NCI-H526 treated with DMSO at 0.1 percent for 48 hours (cell line): ENCODE measurements at places on chromosomes 3 and 15.

DNA sequence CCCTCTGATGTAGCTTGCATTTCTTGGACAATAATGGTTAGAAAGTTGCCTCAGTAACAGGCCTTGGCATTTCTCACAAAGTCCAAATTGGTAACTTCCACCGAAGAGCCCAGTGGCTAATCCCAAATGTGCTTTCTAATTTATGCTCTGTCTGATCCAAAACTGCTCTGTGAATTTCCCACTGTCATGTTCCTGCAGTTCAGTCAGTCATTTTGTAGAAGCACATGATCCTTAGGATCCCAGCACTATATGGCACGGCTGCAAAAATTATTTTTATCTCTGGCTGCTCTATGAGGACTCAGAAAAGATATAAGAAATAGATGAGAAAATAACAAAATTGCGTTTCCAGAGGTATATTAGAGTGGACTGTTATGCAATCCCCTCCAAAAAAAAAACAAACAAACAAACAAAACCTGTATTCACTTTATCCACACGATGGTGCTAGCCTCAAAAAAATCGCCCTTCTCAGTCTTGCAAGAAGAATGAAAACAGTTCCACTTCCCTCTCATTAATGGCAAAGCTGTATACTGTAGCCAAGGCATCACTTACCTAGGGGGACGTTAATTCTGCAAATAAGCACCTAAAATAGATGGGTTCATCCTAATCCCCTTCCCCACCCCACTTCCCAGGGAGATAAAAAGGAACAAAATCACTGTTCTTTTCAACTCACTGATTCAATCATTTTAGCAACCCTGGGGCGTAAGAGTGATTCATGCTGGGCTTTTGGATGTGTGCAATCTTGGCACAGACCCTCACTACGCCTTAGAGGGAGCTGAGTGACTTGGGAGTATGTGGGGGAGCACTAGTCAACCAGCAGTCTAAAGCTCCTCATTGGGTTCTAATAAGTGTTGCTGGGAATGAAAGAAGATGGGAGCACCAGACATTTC lies 61.3 kb downstream of the TMCO5A start:
- DNase-seq: peak; percentile 9

GRCh38 chr3:3509665-3510064 lies 289.6 kb upstream of the LRRN1 start:
- no peak for DNase-seq

DNA sequence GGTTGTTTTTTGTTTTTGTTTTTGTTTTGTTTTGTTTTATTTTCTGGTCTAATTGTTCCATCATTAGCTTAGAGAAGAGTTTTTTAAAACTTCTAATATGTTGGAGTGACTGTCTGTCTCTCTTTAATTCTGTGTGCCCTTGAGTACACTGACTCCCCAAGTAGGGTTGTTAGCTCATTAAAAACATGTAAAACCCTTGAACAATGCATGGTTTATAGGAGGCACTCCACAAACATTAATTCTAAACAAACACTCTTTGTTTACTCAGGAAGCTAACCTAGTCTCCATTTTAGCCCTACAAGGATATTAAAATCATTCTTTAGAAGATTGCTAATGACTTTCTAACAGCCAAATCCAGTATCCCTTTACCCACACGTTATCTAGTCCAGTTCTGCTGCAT lies 100.5 kb downstream of the CGGBP1 start:
- peak; percentile 57 for DNase-seq

DNA sequence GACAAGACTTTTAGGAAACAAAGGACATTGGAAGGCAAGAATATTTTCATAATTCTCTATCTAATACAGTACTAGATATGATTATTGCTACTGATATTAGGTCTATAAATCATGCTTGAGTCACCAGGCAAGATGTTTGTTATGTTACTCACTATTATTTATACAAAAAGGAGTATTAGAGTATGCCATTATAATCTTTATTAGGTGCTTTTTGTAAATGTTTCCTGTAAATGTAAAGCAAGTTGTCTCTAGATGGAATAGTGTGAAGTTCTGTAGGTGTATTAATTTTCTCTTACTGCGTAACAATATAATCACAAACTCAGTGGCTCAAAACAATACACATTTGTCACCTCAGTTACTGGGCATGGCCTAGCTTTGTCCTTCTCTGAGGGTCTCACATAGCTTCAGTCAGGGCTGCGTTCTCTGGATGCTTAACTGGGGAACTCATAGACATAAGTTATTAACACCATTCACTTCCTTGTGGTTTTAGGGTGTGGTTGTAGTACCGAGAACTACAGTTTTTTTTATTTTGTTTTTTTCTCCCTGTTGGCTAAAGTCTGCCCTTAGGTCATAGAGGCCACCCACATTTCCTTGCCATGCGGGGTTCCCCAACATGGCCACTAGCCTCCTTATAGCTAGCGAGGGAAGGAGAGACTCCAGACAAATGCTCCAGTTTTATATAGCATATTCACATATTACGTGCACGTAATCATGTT lies 20.3 kb upstream of the MAP3K13 start:
- no peak for DNase-seq

GRCh38 chr15:41340189-41340695 lies 7.6 kb downstream of the NUSAP1 start:
- no peak for DNase-seq

DNA sequence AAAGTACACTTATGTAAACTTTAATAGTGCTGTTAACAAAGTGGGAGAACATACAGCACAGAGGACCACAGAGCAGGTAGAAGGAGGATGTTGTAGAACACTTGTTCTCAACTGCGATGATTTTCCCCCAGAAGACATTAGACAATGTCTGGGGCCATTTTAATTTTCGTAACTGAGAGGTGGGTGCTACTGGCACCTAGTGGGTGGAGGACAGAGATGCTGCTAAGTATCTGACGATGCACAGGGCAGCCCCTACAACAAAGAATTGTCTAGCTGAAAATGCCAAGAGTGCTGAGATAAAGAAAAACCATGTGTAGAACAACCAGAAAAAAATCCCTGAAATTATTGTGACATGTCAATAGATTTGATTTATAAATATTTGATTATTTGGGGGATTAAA lies 5.0 kb upstream of the KBTBD8 start:
- DNase-seq: no peak

- DNase-seq: no peak
Observed at GRCh38 chr15:57950381-57950946, 115.0 kb downstream of the ALDH1A2 start.

- no peak for DNase-seq
Observed at GRCh38 chr3:189394599-189395121, 222.9 kb downstream of the TPRG1 start.

GRCh38 chr3:32459450-32459849 lies 43.2 kb downstream of the CMTM6 start:
- DNase-seq: no peak

DNA sequence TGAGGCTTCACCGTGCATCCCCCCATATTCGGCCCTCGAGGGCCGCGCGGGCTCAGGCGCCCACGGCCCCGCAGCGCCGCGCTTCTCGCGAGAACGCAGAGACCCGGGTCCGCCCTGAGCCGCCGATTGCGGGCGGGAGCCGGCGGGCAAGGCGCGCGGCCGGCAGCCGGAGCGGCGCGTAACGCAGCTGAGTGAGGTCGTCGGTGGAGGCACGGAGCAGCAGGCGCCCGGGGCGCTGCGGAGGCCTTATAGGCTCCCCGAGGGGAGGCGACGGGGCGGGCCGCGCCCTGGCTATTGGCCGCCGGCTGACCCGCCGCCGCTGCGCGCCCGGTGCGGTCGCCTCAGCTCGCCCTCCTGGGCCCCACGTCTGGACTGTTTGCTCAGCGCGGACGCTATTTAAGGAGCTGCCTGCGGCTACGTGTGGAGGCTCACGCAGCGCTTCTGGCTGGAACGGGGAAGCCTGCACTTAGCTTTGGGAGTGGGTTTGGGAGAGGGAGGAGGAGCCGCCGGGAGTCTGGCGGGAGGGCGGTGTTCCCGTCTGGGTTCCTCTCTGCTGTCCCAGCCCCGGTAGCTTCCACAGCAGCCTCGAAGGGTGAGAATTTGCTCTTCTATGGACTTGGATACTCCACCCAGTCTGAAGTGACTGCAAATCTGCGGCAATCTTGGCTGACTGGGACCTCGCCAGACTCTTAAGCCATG lies at the start of gene PLOD2:
Gene PLOD2 (minus strand): TSS at position 221 of the 699 bp plus-strand sequence. CDS start 195 bp downstream, at position 26.
- peak; percentile 77 for DNase-seq

- no peak for DNase-seq
Observed at GRCh38 chr3:47825590-47825989, 22.7 kb downstream of the DHX30 start.

- DNase-seq: no peak
Observed at GRCh38 chr3:106130384-106131198, 261.8 kb upstream of the CBLB start.

GRCh38 chr3:153138276-153139210 lies 23.5 kb upstream of the RAP2B start:
- no peak for DNase-seq

GRCh38 chr15:64843991-64844390 lies 2.3 kb downstream of the PLEKHO2 start:
- DNase-seq: no peak

- DNase-seq: no peak
Observed at GRCh38 chr3:151912028-151912427, 38.6 kb downstream of the SUCNR1 start.

DNA sequence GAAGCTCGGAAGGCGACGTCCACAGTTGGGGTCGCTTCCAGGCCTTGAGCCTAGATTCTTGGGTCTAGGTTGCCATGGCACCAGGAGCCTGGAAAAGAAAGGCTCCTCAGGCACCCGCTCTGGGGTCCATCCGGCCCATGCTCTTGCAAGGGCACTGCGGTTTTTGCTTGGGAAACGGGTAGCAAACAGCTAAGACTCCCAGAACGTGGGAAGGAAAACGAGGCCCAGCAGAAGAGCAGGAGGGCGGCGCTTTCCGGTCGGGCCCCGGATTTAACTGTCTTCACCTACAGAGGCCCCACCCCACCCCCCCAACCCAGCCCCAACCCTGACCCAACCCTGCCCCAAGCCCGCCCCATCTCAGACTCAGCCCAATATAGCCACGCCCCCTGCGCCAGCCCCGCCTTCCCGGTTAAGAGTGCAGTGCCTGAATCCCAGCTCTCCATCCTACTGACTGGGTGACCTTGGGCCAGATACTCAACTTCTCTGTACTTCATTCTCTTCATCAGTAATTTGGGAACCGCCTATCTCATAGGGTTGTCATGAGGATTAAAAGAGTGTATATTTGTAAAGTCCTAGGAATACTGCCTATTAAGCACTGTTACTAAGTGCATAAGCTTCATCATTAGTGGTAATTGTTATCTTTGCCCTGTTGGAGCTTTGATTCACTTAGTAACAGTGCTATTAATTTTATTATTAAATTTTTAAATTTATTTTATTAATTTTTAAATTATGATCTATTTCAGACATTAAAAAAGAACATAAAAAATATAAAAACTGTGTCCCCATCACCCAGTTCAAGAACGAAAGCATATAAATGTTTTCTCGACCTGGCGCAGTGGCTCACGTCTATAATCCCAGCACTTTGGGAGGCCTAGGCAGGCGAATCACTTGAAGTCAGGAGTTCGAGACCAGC lies 28.4 kb upstream of the SMAD6 start:
- no peak for DNase-seq

DNA sequence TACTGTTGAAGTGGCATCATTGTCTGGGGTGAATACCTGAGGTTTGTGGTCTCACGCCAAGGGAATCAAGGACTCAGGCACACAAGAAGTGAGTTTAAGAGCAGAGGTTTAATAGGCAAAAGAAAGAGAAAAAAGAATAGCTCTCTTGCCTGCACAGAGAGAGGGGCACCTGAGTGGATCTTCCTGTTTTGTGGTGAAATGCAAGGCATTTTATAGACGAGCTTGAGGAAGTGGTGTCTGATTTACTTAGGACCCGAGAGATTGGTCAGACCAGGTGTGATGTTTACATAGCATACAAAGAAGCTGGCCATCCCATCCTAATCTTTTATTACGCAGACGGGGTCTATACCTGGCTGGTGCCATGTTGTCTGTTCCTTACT lies 13.2 kb downstream of the CCR5 start:
- no peak for DNase-seq

DNA sequence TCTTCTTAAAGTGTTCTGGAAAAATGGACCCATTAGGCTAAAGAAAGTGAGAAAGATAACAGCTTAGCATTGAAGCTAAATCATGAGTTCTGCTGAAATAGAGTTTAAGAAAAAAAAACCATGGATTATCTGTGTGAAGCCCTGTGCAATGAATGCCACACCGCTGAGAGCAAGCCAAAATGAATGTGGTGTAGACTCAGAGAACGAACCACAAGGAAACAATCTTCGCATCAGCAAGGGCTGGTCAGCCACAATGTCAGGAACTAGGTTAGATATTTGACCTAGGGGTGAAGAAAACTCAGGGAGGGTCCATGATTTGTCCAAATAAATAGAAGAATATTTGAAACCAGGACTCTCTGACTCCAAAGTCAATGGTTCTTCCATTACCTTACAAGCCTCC lies 91.4 kb upstream of the MEX3B start:
- no peak for DNase-seq

DNA sequence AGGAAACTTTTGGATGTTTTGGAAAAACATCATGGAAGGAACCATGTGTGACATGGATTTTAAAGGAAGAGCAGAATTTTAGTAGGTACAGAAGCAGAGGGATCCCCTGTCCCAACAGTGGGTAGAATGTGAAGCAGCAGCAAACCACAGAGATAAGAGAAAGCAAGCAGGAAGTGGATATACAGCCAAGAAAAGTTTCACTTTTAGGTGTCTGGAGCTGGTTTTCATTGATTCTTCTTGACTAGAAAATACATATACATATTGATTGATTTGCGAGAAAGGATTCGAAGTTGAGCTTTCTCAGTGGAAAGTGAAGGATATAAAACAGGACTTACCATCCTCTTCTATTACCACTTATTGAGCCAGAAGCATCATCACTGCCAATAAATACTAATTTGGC lies 133.5 kb downstream of the KCNMB2 start:
- DNase-seq: no peak

DNA sequence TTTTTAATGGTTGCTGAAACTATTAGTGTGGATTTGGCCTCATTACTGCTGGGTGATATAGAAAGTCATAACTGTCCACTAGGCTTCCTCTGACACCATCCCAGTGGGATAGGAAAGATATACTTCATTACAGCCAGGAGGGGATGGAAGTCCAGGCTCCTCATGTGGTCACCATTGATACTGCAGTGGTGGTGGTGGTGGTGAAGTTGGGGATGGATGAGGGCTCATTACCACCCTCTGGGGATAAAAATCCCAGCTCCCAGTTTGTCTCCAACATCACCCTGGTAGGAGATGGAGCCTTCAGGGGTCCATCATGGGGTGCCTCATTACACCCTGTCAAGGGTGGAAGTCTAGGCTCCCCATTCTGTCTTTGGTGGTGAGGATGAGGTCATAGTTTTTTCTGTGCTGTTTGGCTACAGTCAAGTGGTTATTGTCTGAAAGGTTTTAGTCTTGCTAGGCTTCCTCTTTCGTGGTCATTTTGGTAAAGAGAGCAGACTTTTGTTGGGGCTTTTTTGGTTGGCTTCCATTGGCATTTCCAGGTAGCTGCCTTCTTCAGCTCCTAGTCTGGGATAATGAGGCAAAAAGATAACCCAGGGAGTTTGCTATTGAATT lies 30.1 kb upstream of the FILIP1L start:
- DNase-seq: no peak
